ENCODE measurements at places on chromosomes 12 and 14. TPM values are rescaled to one million over a fixed set of nuclear protein-coding genes. Genes with fewer than 3 reads are reported as not detected.

The TAS2R9 gene
- not detected for total RNA-seq

DNA sequence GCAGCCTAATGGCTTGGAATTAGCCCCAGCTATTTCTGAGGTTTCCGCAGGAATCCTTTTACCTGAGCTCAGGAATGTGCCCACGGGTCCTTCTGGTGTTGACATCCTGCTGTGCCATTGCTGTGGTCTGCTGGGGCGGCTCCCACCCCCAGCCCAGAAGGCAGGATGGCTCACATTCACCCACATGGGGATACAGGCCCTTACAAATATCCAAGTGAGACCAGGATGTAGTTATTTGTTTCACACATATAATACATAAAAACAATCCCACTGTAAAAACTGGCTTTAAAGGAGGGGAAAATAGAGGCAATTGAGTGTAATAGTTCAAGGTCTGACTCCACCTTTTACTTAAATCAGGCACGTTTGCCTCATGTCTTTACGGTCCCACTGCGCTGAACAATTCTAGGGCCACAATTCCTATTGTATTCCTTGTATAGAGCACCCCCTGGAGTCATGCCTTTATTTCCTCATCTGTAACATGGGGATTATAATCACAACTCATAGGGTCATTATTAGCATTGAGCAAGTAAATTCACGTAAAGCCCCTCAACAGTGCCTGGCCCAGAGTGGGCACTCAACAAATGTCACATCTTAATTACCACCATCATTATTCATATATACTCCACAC is 57.2 kb upstream of the FICD start:
- DNase-seq, result no peak

DNA sequence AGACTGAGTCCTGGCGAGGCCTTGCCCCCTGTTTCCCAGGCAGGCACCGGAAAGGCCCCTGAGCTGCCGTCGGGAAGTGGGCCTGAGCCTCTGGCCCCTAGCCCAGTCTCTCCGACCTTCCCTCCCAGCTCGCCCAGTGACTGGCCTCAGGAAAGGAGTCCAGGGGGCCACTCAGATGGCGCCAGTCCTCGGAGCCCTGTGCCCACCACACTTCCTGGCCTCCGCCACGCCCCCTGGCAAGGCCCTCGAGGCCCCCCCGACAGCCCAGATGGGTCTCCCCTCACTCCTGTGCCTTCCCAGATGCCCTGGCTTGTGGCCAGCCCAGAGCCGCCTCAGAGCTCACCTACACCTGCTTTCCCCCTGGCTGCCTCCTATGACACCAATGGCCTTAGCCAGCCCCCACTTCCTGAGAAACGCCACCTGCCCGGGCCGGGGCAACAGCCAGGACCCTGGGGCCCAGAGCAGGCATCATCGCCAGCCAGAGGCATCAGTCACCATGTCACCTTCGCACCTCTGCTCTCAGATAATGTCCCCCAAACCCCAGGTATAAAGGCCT is 10.9 kb downstream of the TNS2 start:
- DNase-seq, result no peak

GRCh38 chr14:52077256-52077979 is 8.6 kb upstream of the NID2 start:
- DNase-seq, result peak; percentile 71

DNA sequence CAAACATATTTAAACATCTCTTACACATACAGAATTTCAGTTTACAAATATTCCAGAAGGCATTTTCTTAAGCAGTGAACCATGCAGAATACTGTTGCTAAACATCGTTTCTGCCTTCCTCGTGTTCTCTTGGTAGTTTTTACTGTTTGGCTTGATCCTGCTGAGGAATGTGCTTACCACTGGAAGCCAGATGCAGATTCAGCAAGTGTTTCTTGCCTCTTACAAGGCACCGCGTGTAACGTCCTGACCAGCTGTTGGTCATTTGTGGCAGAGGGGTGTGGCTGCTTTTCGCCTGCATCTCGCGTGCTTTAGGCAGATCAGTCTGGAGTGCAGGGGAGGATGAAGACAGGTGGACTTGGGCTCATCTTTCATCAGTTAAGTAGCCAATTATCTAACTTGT is 12.4 kb downstream of the EIF2B1 start:
- DNase-seq, result no peak

- DNase-seq, result no peak
Measured at GRCh38 chr12:108890208-108890607, 10.3 kb downstream of the DAO start.

DNA sequence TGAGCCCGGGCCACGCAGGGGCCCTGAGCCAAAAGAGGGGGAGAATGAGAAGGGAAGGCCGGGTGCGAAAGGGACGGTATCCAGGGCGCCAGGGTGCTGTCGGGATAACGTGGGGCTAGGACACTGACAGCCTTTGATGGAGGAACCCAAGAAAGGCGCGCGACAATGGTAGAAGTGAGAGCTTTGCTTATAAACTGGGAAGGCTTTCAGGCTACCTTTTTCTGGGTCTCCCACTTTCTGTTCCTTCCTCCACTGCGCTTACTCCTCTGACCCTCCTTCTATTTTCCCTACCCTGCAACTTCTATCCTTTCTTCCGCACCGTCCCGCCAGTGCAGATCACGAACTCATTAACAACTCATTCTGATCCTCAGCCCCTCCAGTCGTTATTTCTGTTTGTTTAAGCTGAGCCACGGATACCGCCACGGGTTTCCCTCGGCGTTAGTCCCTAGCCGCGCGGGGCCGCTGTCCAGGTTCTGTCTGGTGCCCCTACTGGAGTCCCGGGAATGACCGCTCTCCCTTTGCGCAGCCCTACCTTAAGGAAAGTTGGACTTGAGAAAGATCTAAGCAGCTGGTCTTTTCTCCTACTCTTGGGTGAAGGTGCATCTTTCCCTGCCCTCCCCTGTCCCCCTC is 3.0 kb downstream of the SSTR1 start:
- no peak for DNase-seq

GRCh38 chr12:116469344-116469743 is 89.8 kb upstream of the MAP1LC3B2 start:
- DNase-seq, result no peak

GRCh38 chr12:41624571-41624970 is 436.5 kb downstream of the PDZRN4 start:
- no peak for DNase-seq

The IFNG-AS1 gene
- total RNA-seq, result not detected

The SALL2 gene
- 5.0 TPM for total RNA-seq

DNA sequence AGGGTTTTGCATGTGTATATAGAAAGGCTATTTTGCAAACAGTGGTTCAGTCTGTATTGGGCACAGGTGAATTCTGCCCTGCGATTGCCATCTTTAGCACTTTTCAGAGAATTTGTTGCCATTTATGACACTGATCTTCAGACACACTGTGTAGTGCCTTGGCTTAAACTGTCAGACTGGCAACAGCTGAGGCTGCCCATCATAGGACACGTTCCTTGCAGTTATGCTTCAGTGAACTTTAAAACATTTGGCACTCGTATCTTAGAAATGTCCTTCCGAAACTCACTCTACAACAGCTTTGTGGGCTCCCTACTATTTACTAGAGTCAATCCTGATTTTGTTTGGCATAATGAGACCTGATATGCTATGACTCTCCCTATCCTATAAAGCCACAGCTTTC is 29.1 kb downstream of the AP5M1 start:
- DNase-seq, result no peak

GRCh38 chr12:44874981-44875416 is 1.1 kb downstream of the NELL2 start:
- DNase-seq, result no peak

The GPN3 gene
- total RNA-seq, result 22.0 TPM

DNA sequence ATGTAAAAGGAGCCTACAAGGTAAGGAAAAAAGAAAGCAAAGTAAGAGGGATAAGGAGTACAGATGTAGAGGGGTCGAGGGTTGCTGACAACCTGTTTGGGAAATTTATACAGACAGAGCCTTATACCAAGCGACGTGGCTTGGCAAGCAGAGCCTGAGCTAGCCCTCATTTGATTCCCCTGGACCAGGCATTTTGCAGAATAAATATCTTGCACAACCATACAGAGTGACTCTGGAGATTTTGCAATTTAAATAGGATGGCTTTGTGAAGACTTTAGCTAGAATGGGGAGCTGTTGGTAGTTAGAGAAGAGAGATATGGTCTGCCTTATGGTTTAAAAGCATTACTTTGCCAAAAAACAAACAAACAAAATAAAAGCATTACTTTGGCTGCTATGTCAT is 11.1 kb upstream of the ANO6 start:
- DNase-seq, result no peak

GRCh38 chr12:6213969-6214368 is 13.8 kb downstream of the CD9 start:
- DNase-seq, result no peak

The IL23A gene
- total RNA-seq, result 0.32 TPM

DNA sequence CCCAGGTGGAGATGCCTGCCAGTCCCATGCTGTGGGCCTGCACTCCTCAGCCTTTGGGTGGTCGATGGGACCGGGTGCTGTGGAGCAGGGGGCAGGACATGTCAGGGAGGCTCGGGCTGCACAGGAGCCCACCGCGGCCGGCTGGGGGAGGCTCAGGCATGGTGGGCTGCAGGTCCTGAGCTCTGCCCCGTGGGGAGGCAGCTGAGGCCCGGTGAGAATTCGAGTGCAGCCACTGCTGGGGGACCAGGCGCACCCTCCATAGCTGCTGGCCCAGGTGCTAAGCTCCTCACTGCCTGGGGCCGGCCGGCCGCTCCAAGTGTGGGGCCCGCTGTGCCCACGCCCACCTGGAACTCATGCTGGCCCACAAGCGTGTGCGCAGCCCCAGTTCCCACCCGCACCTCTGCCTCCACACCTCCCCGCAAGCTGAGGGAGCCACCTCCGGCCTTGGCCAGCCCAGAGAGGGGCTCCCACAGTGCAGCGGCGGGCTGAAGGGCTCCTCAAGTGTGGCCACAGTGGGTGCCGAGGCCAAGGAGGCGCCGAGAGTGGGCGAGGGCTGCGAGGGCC is 49.6 kb downstream of the DACT1 start:
- no peak for DNase-seq

DNA sequence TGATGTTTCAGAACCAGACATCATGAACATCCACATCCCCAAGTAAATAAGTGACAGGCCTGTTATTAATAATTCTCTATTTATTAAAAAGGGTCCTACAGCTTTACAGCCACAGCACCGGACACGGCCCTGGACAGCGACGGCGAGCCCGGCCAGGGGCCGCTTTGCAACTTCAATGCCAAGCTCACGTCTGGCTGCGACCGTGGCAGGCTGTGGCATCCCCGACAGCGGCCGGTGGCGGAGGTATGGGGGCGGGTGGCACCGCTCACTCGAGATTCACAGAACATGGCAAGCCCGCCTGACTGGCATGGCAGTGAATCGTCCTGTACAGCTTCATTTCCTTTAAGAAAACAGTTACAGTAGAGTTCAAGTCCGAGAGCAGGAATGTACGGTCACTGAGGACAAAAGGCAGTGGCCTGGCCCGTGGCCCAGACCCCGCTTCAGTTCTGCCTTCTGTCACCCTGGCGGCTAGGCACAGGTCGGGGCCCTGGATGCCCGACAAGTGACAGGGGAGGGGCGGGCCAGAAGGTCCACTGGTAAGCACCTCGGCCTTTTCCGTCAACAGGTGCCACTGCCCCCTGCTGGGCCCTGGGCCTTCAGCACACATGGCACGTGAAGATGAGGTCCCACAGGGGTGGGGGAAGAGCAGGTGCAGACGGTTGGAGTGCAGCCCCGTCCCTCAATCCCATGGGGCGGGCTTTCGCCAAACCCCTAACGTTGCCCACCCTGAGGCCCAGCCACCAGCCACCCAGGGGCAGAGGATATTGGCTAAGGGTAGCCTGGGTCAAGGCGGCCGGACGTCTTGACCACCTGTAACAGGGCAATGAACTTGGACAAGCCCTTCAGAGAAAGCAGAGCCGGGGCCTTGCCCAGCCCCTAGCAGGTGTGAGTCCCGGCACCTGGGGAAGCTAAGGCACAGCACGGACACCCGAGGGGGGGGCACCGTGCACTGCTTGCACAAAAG is 30.3 kb downstream of the HIP1R start:
- no peak for DNase-seq

- DNase-seq, result peak; percentile 91
Measured at GRCh38 chr14:55446833-55447232, 6.4 kb upstream of the TBPL2 start.

GRCh38 chr14:106067935-106068334 is 541.6 kb downstream of the TMEM121 start:
- no peak for DNase-seq

DNA sequence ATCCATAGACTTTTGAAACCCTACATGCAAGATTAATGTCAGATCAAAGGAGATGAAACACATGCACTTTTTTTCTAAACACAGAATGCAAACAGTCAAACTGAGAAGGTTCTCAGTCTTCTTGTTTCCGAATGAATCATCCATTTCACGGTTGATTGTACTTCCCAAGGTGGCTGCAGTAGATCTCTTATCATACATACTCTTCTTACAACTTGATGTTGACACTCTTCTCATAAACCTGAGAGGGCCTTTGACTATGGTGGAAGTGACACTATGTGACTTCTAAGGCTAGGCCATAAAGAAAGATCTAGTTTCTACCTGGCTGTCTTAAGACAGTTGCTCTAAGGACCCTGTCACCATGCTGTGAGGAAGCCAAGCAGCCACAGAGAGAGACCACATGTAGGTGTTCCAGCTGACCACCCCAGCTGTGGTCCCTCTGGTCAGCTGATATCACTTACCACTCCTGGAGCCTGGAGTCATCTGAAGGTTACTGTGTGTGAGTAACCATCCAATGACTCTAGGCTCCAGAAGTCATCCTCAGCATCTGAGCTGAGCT is 67.2 kb upstream of the HMGA2 start:
- peak; percentile 85 for DNase-seq

The NGDN gene
- 69.9 TPM for total RNA-seq

- no peak for DNase-seq
Measured at GRCh38 chr12:76190299-76190698, 105.8 kb upstream of the NAP1L1 start.

GRCh38 chr12:64759035-64759894 is at the start of gene GNS:
Gene GNS, minus strand, starts transcription at chr12:64759406. Its CDS starts 130 bp downstream, at chr12:64759276.
- DNase-seq, result peak; percentile 99

GRCh38 chr12:51774933-51775332 is 73.6 kb downstream of the FIGNL2 start:
- DNase-seq, result no peak

Measured in Caki2 (cell line).